A549 treated with DMSO at 1 μM for 4 hours (cell line): ENCODE measurements at places on chromosomes 11 and 22. TPM values are rescaled to one million over a fixed set of nuclear protein-coding genes. Genes with fewer than 3 reads are reported as not detected.

Gene PLCB3
- total RNA-seq = 13.3 to 24.6 TPM (median 20.3 TPM) in 5 replicates

Gene CCDC34
- total RNA-seq = 28.8 to 34.8 TPM (median 31.1 TPM) in 5 replicates

Gene OR51B5
- total RNA-seq = not detected in 5 replicates

Gene TRIM22
- 0.42 to 1.0 TPM (median 0.66 TPM) in 5 replicates for total RNA-seq
